ENCODE measurements at places on chromosomes 3 and 15. TPM values are rescaled to one million over a fixed set of nuclear protein-coding genes. Genes with fewer than 3 reads are reported as not detected.
A peak's percentile ranks its signal among the peaks of the same experiment; 100 is the strongest.

Gene MYO5A
- total RNA-seq = 42.2 TPM

Gene GABRR3
- not detected for total RNA-seq

Gene DTX3L
- total RNA-seq = 135 TPM

Gene ROPN1
- not detected for total RNA-seq

Gene ANKDD1A
- total RNA-seq = 15.1 TPM

Gene GOLGA6L7
- not detected for total RNA-seq

Gene EEF1AKMT4
- 3.1 TPM for total RNA-seq

Gene MSL2
- total RNA-seq = 63.9 TPM

Gene VILL
- 18.7 TPM for total RNA-seq

Gene ARHGEF26
- total RNA-seq = 0.13 TPM

DNA sequence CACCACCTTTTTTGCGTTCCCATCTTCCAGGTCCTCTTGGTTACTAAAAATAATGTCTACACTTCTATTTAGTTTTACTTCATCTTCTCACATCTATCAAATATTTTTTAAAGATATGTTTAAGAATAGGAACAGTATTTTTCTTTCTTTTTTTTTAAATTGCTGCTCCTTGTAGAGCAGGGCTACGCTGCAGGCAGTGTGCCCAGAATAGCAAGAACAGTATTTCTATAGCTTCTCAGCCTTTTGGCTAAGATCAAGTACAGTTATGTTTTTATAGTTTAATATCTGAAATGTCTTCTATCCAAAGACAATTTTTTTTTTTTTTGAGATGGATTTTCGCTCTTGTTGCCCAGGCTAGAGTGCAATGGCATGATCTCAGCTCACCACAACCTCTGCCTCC, 73.0 kb downstream of the MYO9A start:
- no peak overlapping the region for H3K27ac ChIP-seq
- no peak for DNase-seq
- H3K4me3 ChIP-seq = no peak overlapping the region
- no peaks in the 10 kb centered on the region for H3K27me3 ChIP-seq

GRCh38 chr3:126528800-126529541, 5.0 kb downstream of the CHST13 start:
- no peak for DNase-seq
- no peak overlapping the region for H3K27ac ChIP-seq
- no peaks in the 10 kb centered on the region for H3K36me3 ChIP-seq
- no peak overlapping the region for H3K4me3 ChIP-seq

GRCh38 chr3:151367448-151367847, 17.1 kb downstream of the P2RY12 start:
- no peak for DNase-seq
- no peak overlapping the region for H3K4me3 ChIP-seq
- H3K27me3 ChIP-seq = no peaks in the 10 kb centered on the region

DNA sequence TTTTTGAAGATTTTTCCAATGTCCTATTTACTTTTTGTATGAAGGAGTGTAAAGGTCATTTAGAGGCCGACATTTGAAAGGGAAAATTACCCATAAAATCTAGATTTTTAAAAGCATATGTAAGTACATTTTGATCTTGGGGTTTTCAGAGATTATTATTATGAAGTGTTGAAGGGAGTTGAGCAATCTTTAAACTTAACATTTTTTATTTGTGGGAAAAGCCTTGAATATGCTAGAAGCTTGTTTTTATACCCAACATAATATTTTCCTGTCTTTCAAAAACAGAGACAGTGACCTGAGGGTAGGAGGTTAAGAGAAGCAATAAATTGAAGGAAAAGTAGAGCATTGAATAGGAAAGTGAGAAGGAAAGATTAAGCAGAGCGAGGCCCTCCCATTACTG, 85.7 kb downstream of the SLMAP start:
- no peak overlapping the region for H3K27ac ChIP-seq
- H3K4me3 ChIP-seq = no peak overlapping the region
- DNase-seq = no peak
- no peaks in the 10 kb centered on the region for H3K27me3 ChIP-seq
- H3K36me3 ChIP-seq = peaks cover 6% of the 10 kb centered on the region

GRCh38 chr15:78103406-78104118, 11.2 kb downstream of the SH2D7 start:
- peak overlapping the region; percentile 55 for H3K4me3 ChIP-seq
- H3K36me3 ChIP-seq = no peaks in the 10 kb centered on the region
- peak overlapping the region; percentile 88 for H3K27ac ChIP-seq

DNA sequence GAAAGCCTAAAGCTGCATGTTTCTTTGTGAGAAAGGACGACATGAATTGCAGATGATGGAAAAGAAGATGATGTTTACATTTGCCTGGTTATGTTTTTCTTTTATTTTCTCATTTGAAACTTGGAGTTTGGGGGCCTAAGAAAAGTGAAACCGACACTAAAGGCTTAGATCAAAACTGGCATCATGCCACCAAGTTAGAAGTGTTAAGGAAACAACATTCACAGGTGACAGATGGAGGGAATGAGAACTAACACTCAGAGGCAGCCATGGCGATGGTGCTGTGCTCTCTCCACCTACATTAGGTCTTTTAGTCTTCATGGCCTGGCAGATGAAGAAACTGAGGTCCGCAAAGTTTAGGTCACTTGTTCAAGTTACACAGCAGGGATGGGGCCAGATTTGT, 923.6 kb downstream of the TUSC7 start:
- no peak overlapping the region for H3K4me3 ChIP-seq
- no peak for DNase-seq
- H3K27ac ChIP-seq = no peak overlapping the region
- no peaks in the 10 kb centered on the region for H3K27me3 ChIP-seq
- H3K36me3 ChIP-seq = no peaks in the 10 kb centered on the region

- H3K27ac ChIP-seq = no peak overlapping the region
- no peak overlapping the region for H3K4me3 ChIP-seq
- DNase-seq = no peak
- H3K27me3 ChIP-seq = no peaks in the 10 kb centered on the region
- H3K4me1 ChIP-seq = no peaks in the 10 kb centered on the region
- H3K36me3 ChIP-seq = no peaks in the 10 kb centered on the region
Measured at GRCh38 chr3:161510510-161511260, 14.1 kb downstream of the OTOL1 start.

- no peak for DNase-seq
- peak overlapping the region; percentile 84 for H3K27ac ChIP-seq
- peaks cover 48% of the 10 kb centered on the region for H3K4me1 ChIP-seq
- H3K27me3 ChIP-seq = no peaks in the 10 kb centered on the region
- peaks cover 25% of the 10 kb centered on the region for H3K36me3 ChIP-seq
- peak overlapping the region; percentile 93 for H3K4me3 ChIP-seq
Measured at GRCh38 chr3:17740721-17741141, 1.7 kb downstream of the TBC1D5 start.

- no peaks in the 10 kb centered on the region for H3K27me3 ChIP-seq
- no peak for DNase-seq
- H3K4me3 ChIP-seq = peak overlapping the region; percentile 35
- peaks cover 79% of the 10 kb centered on the region for H3K36me3 ChIP-seq
Measured at GRCh38 chr15:69443032-69443611, 9.5 kb upstream of the RPLP1 start.

- no peak for DNase-seq
- H3K27ac ChIP-seq = no peak overlapping the region
- H3K4me1 ChIP-seq = no peaks in the 10 kb centered on the region
- H3K27me3 ChIP-seq = no peaks in the 10 kb centered on the region
- H3K4me3 ChIP-seq = no peak overlapping the region
Measured at GRCh38 chr15:25342629-25343028, 96.2 kb downstream of the UBE3A start.

GRCh38 chr15:50685976-50686468, 575 bp downstream of the TRPM7 start:
- peak overlapping the region; percentile 99 for H3K4me3 ChIP-seq
- H3K36me3 ChIP-seq = peaks cover 43% of the 10 kb centered on the region
- H3K27ac ChIP-seq = peak overlapping the region; percentile 97

DNA sequence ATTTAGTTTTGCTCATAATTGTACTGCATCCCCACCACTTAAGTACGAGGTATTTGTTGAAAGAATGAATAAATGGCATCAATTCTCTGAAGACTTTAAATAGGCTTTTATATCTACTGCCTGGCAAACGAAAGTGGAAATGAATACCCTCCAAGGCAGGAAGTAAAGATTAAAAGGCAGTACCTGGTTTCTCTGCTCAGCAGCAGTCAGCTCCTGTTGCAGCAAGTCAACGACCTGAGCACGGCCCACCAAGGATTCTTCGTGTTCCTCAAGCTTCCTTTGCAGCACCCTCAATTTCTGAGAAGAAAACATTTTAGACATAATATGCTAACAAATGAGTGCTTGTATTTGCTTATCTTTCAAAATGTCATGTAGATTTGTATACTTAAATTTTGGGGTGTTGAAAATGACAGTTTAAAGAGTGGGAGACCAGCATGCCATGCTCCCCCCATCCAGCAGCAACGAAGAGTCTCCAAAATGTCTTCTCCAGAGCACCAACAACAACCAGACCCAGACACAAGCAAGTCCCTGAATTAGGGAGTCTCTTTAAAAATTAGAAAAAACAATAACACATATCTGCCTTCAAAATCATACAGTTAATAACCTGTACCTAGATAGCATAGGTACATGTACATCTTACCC, 31.2 kb downstream of the GOLGB1 start:
- H3K27me3 ChIP-seq = no peaks in the 10 kb centered on the region
- DNase-seq = peak; percentile 22
- peaks cover 19% of the 10 kb centered on the region for H3K4me1 ChIP-seq
- peaks cover 73% of the 10 kb centered on the region for H3K36me3 ChIP-seq
- no peak overlapping the region for H3K4me3 ChIP-seq

DNA sequence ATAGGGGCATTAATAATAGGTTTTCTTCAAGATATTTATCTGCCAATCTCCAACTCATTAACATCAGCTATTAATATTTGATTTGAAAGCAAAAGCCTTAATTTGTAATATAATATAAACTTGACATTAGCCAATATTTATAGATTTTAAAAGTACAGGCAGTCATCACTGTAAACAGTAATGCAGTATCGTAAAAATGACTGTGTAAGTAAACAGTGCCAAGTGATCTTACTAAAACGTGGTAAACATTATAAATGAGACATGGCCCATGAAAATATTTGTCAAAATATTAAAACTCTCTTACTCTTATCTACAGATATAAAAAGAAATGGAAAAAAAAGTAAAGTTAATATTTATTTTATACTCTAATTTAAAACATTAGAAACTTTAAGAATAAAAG, 101.6 kb upstream of the EPHA6 start:
- H3K27me3 ChIP-seq = no peaks in the 10 kb centered on the region
- DNase-seq = no peak
- H3K36me3 ChIP-seq = no peaks in the 10 kb centered on the region
- H3K27ac ChIP-seq = no peak overlapping the region
- H3K4me1 ChIP-seq = no peaks in the 10 kb centered on the region

DNA sequence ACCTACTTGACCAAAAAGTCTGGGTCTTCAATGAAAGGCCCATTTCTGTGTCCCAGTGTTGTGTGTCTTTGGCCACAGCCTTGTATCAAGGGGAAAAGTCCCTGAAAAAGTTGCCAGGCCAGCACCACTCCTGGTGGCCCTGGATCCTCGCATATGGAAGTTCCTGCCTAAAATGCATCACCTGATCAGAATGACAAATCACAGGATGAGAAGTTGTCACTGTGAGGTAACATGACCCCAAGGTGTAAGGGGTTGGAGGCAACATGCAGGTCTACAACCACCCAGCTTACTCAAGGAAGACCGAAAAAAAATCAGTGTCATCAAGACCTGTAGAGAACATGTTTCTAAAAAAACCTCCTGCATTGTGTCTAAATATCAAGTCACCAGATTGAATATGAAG, 25.6 kb downstream of the PARP15 start:
- H3K4me1 ChIP-seq = peaks cover 6% of the 10 kb centered on the region
- H3K27ac ChIP-seq = no peak overlapping the region

DNA sequence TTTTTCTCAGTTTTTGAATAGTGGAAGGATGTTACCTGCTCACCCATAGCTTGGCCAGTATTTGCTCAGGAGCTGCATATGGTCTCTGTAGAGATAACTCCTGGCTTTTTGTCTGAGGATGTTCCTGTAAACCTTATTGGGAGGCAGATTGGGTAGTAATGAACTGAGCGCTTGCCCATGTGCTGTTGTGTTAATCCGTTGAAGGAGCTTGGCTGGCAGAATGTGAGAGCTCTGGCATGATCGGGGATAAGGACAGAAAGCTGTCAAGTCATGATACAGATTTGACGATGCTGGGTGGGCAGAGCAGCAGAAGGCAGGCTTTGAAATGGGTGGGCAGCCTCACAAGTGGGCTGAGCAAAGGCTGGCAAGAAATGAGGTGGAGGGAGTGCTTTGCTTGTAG, 27.4 kb downstream of the SH3GL3 start:
- DNase-seq = no peak
- no peaks in the 10 kb centered on the region for H3K4me1 ChIP-seq
- H3K27ac ChIP-seq = no peak overlapping the region
- H3K27me3 ChIP-seq = no peaks in the 10 kb centered on the region
- H3K4me3 ChIP-seq = no peak overlapping the region

GRCh38 chr3:101311676-101312075, 8.7 kb downstream of the IMPG2 start:
- no peak overlapping the region for H3K4me3 ChIP-seq
- H3K27ac ChIP-seq = no peak overlapping the region
- no peaks in the 10 kb centered on the region for H3K4me1 ChIP-seq
- DNase-seq = no peak
- no peaks in the 10 kb centered on the region for H3K27me3 ChIP-seq
- H3K36me3 ChIP-seq = peaks cover 25% of the 10 kb centered on the region

All from activated CD4-positive, alpha-beta memory T cell treated with anti-CD3 and anti-CD28 coated beads, Interleukin-2, amount 10 ng/mL, durations not matched to agents 7 days and 5 days (primary cell).